Lung microvascular endothelial cell (primary cell): ENCODE measurements at places on chromosomes 7 and 10. TPM values are rescaled to one million over a fixed set of nuclear protein-coding genes. Genes with fewer than 3 reads are reported as not detected.

- DNase-seq = peak; percentile 5
Observed at GRCh38 chr10:59177031-59177797, 771 bp downstream of the PHYHIPL start.

DNA sequence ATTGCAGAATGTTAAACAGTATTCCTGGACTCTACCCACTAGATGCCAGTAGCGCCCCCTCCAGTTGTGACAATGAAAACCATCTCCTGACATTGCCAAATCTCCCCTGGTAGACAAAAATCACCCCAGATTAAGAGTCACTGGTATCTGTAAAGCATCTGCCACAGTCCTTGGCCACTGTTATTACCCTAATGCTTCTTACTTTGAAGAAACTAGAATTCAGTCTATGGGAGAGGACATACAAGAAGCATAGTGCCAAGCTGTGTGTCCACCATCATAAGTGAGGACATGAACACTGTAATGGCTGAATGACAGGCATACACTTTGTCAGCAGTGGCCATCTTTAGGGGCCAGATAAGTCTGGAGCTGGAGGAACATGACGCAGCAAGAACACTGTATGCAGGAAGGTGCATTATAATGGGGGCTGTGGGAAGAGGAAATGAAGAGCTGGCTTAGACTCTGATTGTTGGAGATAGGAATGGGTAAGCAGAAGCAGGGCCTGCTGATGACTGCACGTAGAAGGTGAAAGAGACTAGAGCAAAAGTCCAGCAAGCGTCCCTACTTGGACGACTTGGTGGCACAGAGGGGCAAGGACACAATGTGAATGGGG, 32.5 kb downstream of the CBX3 start:
- DNase-seq = peak; percentile 12

- peak; percentile 93 for DNase-seq
Observed at GRCh38 chr10:4947635-4948596, 15.3 kb upstream of the AKR1C1 start.

IFIT1 gene
- 0.20 and 0.87 TPM in 2 replicates for total RNA-seq

GRCh38 chr7:112505495-112505894, 24.7 kb downstream of the LSMEM1 start:
- no peak for DNase-seq

GRCh38 chr7:68043546-68043945, 1046.9 kb downstream of the TYW1 start:
- no peak for DNase-seq

DNA sequence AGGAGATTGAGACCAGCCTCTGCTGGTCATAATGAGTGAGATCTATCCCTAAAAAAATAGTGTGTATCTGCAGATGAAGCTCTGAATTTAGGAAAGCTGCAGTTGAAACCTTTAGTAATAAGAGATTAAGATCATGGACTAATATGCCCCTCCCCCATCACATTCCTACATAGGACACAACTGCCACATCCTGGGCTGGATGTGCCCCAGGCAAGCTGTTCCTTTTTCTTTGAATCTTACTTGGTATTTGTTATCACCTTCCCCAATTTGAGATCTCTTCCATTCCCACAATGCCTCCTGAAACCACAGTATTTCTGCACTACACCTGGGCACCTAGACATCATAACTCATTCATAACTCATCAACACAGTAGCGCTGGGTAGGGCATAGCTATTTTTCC, 74.1 kb downstream of the DOCK1 start:
- DNase-seq = no peak

- peak; percentile 51 for DNase-seq
Observed at GRCh38 chr10:33772370-33773252, 438.1 kb upstream of the NRP1 start.

- no peak for DNase-seq
Observed at GRCh38 chr10:94282369-94282768, 80.4 kb downstream of the NOC3L start.

DNA sequence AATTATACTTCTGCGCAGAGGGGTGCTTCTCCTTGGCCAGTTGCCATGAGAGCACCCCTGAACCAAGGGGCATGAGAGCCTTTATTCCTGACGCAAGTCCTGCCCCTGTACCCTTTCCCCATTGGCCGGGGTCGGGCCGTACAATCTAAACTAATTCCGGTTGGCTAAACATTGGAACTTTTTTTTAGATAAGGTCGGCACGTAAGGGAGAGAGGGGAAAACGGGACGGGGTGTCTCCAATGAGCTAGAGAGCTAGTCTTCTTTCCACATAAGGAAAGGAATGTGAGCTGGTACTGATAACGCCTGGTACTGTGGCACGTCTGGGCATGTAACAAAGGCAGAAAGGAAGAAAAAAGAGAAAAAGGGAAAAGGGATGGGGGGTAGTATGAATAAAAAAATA, 96.9 kb downstream of the CD36 start:
- DNase-seq = no peak

DNA sequence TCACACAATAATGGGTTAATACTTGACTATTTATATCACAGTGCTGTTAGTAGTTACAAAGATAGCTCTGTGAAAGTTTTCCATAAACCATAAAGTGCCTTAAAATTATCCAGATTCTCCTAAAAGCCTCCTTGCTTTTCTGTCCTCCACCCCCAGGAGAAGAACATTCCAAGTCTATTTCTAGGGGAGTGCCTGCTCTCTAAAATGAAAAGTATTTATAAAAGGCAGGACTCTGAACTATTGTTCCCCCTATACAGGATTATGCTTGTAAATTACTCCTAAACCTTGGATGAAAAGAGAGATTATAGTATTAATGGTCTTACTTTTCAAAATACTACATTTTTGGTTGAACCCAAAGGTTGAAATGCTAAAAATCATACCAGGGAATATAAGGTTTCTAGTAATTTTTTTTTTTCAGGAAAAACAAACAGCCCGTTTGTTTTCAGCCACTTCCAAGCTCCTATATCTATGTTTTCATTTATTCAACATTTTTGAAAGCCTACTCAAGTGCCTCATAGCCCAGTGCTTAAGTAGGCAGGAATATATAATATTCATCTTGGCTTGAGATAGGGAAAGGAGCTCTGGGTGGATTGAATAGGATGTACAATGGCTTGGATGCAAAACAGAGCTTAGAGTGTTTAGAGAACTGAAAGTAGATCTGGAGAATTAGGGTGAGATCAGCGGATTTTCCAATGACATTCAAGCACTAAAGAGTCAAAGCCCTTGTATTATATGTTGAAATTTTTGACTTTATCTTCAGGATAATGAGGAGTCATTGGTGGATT, 320.7 kb downstream of the GPR37 start:
- DNase-seq = no peak

MKRN1 gene
- 35.1 and 39.1 TPM in 2 replicates for total RNA-seq

DNA sequence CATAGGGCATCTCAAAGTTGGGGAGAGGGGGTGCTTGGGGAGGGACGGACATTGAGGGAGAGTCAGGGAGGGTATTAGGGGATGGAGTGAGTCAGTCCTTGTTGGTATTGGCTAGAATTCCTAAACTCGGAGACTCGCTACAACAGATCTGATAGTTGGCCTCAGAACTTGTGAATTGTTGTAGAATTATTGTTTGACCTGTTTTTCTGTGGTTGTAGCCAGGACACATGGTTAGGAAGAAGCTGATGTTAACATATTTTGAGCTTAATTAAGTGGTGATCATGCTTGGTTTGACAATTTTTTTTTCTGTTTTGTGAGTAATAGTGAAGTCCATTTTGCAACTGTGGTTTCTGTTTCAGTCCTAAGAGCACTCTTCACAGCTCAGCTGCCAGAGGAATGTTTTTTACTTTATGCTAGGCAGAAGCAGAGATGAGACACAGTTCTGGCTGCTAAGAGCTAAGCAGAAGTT, 1190.3 kb upstream of the C7orf33 start:
- DNase-seq = no peak

- DNase-seq = no peak
Observed at GRCh38 chr10:124568848-124569622, 107.4 kb downstream of the LHPP start.

DNAJC12 gene
- 4.1 and 6.3 TPM in 2 replicates for total RNA-seq

DNA sequence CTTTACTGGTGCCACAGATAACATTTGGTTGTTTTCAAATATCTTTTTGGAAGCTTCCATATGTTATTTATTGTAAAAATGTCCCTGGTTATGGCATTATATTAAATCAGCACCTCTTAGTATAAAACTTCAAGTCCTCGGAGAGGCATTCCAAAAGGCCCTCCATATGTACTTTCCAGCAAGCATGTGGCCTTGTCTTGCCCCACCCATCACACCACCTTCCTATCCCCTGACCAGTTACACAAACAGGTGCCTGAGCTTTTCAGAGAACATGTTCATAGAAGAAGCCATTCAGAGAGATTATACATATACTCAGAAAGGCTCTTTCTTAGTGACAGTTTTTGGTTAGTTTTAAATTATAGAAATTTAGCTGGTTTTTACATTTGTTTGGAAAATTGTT, 92.4 kb upstream of the PRKG1 start:
- DNase-seq = no peak

WDFY4 gene
- total RNA-seq = under 0.01 and 0.87 TPM in 2 replicates

GRCh38 chr10:79984851-79985250, 35.9 kb upstream of the SFTPD start:
- DNase-seq = no peak

CFAP69 gene
- total RNA-seq = 0.40 and 0.44 TPM in 2 replicates

GRCh38 chr10:10500937-10501336, 516.7 kb upstream of the CELF2 start:
- DNase-seq = no peak

DNA sequence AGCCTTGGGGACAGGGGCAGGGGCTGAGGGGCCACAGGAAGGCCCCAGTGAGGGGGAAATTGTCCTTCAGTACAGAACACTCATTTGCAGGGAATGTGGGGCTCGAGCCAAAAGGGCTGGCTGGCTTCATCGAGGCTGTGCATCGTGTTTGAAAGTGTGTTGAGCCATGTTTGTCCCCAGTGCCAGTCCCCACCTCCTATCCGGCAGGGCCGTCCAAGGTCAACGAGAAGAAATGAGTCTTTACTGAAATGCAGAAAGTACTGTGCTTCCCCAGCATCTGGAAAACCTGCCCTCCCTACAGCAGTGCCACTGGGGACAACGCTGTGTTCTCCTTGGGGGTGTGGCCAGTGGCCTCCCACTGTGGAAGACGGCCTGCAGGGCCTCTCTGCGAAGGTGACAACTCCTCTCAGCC, 214.1 kb downstream of the KLF6 start:
- DNase-seq = no peak

GRCh38 chr10:124565565-124566221, 104.1 kb downstream of the LHPP start:
- DNase-seq = peak; percentile 16

SPDYE11 gene
- total RNA-seq = not detected in 2 replicates

- DNase-seq = no peak
Observed at GRCh38 chr10:79405221-79405994, 40.0 kb downstream of the ZCCHC24 start.

GRCh38 chr10:114576716-114577115, 81.4 kb downstream of the ABLIM1 start:
- DNase-seq = no peak

USP54 gene
- total RNA-seq = 3.4 and 7.2 TPM in 2 replicates

DNA sequence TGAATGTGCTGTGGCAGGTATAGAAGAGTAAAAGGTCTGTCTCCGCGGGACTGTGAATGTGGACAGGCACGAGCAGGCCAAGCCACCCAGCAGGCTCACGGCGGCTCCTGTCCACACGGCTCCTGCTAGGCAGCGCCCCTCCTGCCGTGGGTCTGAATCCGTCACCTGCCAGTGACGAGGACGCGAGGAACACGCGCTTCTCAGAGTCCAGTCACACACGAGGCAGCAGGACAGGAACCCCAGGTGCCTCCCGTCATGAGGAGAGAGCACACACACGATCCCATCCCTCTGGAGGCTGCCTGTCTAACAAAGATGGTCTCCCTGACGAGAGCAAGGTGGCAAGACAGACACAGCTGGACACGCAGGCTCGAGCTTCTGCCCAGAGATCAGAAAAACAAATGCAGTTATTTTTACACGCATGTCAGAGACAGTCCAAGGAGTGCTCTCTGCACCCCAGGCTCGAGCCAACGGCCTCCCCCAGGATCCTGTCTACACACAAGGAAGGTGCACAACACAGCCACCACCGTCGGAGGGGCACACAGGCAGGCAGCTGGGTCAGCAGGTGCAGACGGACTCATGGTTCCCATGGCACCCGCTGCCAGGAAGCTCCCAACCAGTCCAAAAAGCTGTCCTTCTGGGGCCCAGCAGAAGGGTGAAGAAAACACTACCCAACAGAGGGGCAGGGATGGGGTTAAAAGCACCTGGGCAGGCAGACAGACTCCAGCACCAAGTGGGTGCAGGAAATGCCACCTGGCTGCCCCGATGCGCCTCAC, 103.2 kb downstream of the MAD1L1 start:
- no peak for DNase-seq
